GM04504 (cell line): ENCODE measurements at places on chromosomes 2 and 18.

DNA sequence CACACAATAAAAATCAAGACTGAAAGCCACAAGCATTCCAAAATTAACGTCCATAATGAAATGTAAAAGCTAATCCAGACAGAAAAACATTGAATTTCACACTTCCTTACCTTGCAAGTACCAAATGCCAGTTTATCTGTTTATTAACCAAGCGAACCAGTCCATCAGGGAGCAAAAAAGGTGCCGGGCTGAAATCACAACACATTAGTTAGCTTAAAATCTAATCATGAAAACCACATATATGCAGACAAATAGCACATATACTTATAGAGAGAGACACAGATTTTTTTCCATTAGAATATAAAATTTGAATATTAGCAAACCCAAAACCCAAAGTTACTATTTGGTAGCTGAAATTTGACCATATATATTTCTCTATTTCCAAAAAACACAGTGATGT lies 7.2 kb downstream of the NBAS start:
- no peak for DNase-seq

GRCh38 chr18:62974928-62975675 lies 259.8 kb downstream of the PHLPP1 start:
- no peak for DNase-seq

- no peak for DNase-seq
These were observed 248.4 kb downstream of the GLI2 start for GRCh38 chr2:120984046-120984445.

GRCh38 chr2:71668326-71669057 lies 215.1 kb downstream of the DYSF start:
- DNase-seq: no peak

- no peak for DNase-seq
These were observed 80.3 kb upstream of the GATA6 start for GRCh38 chr18:22088996-22089640.

GRCh38 chr2:6865346-6866274 lies at the start of gene CMPK2:
CMPK2 (minus strand) TSS chr2:6865907; CDS start chr2:6865696, 211 bp downstream.
- DNase-seq: peak; percentile 1

GRCh38 chr2:202609381-202610145 lies 25.2 kb upstream of the FAM117B start:
- DNase-seq: no peak

- no peak for DNase-seq
These were observed 168.2 kb upstream of the MYCN start for GRCh38 chr2:15772086-15772595.

GRCh38 chr2:86621280-86621943 lies 2.3 kb downstream of the RNF103 start:
- no peak for DNase-seq

DNA sequence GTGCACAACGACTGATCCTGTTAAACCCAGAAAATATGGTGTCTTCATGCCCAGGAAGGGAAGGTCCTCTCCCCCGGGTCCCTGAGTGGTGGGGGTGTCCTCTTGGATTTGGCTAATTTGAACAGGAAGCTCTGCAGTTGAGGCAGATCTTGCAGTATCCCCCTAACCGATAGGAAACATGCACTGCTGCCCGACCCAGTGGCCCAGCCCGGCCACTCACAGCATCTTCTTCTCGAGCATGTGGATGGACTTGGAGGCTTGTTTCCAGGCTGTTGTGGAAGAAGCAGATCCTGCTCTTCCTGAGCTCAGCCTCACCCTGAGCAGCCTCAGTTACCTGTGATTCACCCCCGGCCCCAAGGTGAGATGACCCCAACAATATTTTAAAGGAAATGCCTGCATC lies 46.4 kb upstream of the ASB1 start:
- no peak for DNase-seq

- no peak for DNase-seq
These were observed 178.6 kb downstream of the MGAT5 start for GRCh38 chr2:134432435-134432883.

DNA sequence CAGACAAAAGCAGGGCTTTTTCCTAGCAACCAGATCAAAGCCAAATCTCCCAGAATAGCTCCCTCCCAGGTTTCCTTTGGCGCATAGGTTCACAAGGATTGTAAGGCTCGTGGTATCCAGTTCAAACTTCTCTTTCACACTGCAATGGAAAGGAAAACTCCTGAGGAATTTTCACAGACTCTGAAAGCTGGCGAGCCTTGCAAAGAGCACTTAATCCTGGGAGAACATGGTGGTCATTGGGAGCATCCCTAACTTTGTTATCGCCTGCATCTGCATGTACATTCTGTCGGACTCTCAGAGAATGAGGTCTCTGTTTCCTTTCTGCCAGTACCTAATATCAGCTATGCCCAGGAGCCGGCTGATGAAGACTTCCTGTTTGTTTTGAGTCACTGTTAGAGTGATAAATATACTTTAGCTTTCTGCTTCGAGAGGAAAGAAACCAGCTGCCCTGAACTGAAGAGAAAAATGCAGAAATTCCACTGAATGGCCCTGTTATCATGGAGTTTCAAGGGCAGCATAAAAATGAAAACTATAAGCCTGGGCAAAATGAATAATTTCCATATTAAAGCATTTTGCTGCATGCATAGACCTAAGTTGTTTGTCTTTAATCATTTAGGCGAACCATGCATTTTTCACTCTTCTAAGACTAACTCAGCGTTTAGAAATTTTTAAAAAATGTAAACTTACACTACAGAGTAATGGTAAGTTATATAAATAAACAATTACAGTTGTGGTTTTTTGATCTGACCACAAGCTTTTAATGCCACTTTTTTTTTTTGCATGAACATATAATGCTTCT lies 76.4 kb upstream of the ZEB2 start:
- DNase-seq: no peak

- peak; percentile 95 for DNase-seq
These were observed 37.8 kb upstream of the CCDC150 start for GRCh38 chr2:196601430-196602306.

DNA sequence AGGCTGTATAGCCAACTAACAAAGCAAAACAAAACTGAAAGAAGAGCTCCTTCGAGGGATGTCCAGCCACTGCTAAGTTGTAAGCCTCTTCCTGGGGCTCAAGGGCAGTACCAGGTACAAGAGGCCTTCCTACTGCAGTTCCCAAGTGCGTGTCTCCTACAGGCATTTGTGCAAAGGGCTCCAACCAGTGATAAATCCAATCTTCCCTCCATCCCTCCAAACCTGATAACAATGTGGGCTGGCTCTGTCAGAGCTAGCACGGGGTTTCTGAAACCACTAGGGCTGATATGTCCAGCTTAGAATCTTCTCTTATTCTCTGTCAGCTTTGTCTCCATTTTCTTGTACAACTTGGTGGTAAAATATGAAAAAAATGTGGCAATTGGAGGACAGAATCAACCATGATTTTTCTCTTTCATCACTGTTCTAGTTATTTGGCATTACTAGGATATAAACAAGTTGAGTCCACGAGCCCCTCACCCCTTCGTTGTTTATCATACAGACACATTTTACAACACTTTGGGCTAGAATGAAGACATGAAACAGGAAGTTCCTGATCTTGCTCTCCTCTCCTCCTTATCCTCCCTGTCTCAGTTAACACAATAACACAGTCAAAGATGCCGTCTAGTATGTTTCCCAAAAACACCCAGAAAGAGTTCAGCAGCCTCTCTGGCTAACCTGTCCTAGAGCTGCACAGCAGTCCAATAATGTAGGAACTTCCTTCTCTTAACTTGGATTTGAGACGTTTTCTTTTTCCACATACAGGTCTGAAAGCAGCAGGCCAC lies 35.4 kb upstream of the WIPF1 start:
- DNase-seq: no peak

DNA sequence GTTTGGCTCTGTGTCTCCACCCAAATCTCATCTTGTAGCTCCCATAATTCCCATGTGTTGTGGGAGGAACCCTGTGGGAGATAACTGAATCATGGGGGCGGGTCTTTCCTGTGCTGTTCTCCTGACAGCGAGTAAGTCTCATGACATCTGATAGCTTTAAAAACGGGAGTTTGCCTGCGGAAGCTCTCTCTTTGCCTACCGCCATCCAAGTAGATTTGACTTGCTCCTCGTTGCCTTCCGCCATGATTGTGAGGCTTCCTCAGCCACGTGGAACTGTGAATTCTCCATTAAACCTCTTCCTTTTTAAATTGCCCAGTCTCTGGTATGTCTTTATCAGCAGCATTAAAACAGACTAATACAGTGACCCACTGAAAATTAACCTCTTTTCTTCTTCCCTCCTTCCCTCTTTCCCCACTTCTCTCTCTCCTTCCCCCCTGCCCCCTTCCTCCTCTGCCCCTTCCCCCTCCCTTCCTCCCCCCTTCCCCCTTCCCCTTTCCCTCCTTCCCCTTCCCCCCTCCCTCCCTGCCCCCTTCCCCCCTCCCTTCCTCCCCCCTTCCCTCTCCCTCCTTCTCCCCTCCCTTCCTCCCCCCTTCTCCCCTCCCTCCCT lies 818.8 kb downstream of the SLC4A3 start:
- DNase-seq: no peak

DNA sequence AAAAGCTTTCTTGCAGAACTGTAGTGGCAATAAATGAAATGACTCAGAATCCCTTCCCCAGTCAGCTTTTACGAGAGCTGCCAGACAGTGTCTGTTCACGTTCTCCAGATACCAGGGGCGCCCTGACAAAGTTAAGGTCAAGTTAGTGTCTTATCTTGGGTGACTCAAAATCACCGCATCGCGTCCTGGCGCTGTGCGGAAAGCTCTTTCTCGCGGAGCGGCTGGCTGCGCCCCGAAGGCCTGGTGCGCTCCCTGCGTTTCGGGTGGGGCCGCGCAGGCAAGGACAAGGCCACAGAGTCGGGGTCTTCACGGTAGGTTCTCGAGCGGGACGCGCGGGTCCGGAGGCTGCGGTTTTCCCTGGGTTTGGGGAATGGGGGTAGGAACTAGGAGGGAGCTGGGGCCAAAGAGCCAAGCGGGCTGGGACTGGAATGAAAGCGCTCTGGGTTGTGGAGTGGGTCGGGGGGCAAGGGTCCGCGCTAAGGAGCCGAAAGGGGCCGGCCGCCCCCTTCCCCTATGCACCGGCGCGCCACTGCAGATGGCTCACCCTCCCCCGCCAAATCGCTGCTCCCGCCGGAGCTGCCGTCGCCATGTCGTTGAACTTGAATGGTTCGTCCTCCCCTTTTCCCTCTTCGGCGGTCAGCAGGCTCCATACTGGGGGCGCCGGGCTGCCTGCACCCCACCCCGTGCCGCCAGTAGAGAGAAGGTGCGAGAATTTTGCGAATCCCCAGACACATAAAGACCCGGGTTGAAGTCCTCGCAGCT lies 2.6 kb upstream of the HOXD11 start:
- DNase-seq: peak; percentile 46

DNA sequence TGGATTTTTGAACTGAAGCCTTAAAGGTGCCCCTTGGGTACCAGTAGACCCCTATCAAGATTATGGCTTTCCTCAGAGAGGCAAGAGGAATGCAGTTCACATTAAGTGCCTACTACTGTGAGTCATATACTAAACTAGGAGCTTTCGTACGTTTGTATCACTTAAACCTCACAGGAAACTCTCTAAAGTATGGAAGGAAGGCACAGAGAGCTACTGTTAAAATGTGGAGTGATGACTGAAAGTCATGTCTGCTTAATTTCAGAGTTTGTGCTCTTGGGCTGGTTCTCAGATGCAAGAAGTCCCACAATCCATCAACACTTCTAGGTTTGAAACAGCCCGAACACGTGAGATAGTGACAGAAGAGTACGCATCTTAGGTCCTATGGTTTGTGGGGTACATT lies 4.7 kb downstream of the PLCL1 start:
- DNase-seq: no peak

DNA sequence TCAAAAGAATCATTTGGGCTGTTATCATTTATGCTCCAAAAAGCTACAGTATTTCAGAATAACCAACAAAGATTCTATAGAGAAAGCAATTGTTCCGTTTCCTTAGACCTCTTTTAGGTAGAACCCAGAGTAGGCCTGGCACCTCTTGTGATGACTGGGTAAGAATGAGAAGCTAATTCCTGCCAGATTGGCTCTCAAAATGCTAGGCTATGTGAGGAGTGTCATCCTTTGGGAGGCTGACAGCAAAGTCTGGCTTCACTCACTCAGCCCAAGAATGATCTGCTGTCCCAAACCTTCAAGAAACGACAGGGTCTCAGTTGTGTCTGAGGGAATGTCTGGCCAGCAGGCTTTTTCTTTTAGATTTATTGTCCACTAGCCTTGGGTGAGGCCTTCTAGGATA lies 4.5 kb downstream of the CERS6 start:
- no peak for DNase-seq

- DNase-seq: no peak
These were observed 1591.7 kb upstream of the DDX18 start for GRCh38 chr2:116222793-116223192.

DNA sequence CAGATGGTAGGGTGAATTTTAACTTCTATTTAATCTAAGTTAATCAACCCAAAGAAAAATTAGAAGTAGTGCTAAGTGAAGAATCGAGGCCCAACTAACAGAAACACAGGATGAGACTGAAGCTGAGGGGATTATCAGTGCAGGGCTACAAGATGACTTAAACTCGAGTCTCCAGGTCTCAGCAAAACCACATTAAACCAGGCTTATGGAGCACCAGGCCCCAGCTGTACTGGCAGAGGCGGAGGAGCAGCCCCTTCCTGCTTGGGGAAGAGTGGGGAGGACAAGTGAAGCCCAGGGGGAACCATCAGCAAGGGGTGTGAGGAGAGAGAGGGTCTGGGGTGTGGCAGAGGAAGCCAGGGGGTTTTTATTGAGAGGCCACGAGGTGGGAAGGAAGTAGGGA lies 135.9 kb upstream of the EPAS1 start:
- no peak for DNase-seq

DNA sequence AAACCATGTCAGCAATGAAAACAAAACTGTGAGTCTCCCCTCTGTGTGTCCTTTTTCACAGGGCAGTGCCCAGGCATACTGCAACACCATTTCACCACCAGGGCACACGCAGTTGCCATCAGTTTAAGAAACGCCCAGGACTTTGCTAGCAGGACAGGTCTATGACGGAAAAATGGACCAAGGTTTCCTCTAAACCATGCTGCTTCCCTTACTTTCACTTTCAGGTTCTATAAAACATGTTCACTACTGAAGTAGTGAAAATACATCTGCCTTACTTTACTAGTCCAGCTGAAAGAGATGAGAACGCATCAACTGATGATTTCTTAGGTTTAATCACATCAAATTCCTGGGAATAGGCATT lies 110.5 kb downstream of the TCF4 start:
- DNase-seq: no peak

- DNase-seq: no peak
These were observed 157.1 kb downstream of the CLIP4 start for GRCh38 chr2:29272311-29272710.

DNA sequence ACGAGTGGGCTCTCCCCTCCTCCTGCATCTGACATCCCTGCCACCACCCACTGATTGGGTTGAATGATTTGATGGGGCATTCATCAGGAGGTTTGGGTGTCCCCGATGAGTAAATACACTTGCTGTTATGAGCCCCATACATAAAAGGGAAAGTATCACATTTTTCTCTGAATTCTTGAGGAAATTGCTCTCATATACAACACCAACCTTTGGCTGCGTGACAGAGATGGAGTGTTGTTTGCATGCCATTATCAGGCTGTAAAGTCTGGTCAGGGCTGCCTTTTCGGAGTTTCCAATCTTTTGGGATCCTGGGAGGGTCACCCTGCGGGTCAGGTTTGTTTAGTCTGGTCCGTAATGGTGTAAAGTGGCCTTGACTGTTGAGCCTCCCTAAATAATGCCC lies 227.9 kb upstream of the SPRED2 start:
- DNase-seq: no peak

- DNase-seq: no peak
These were observed 54.2 kb upstream of the FRZB start for GRCh38 chr2:182920631-182921056.

GRCh38 chr18:56200381-56200911 lies 437.9 kb downstream of the TXNL1 start:
- peak; percentile 29 for DNase-seq

GRCh38 chr2:206915121-206915520 lies 24.2 kb upstream of the CPO start:
- peak; percentile 52 for DNase-seq
